ENCODE measurements at places on chromosomes 6 and 20.

- DNase-seq = no peak
These were observed 34.5 kb upstream of the MRGBP start for GRCh38 chr20:62761759-62762131.

GRCh38 chr20:6919792-6920468 lies 152.4 kb downstream of the BMP2 start:
- no peak for DNase-seq

- DNase-seq = no peak
These were observed 9.8 kb downstream of the NELFCD start for GRCh38 chr20:58990651-58991445.

DNA sequence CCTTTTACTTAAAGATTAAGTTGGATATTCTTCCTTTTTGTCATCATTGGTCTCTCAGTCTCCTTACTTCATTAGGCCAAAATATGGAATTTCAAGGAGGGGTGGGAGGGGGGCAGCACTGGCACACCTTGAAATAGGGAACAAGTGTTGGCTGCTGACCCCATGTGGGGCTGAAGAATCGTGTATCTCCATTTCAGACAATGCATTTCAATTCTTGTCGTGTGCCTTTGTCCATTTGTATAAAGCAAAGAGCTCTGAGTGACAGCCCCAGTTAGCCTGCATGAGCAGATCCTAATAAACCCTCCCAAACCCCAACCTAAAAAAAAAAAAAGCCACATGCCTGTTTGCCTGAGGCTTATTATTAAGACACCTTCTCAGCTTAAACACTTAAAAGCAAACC lies 1.0 kb upstream of the TFAP2D start:
- DNase-seq = no peak

- DNase-seq = no peak
These were observed 1.7 kb downstream of the RSPO3 start for GRCh38 chr6:127120023-127120786.

DNA sequence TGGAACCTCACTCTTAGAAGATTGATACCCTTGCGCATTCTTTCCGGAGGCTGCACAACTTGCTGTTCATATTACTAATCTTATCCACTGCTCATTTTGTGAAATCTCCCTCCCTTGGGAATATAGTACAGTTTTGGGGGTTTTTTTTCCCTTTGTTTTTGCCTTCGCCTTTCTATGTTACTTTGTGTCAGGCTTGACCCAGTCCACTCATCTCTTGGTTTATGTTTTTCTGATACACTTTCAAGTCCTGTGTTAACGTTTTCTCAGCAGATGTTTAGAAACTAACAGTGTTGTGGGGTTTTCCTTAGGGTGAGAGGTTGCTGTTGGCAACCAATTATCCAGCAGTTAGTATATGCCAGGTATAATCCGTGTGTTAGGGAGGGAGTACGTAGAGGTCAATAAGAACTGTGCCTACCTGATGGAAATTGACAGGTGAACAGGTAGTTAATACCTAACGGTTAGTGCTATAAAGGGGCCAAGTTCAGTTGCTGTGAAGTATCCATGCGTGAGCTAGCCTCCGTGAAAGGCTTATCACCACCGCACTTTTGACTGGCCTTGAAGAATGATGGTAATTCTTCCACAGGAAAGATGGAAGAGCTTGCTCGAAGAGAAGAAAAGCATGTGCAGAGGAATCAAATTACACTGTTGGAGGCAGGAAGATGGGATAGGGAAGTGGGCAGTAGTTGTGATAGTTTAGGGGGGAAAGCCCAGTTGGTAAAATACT lies 1.4 kb downstream of the NFYA start:
- no peak for DNase-seq

DNA sequence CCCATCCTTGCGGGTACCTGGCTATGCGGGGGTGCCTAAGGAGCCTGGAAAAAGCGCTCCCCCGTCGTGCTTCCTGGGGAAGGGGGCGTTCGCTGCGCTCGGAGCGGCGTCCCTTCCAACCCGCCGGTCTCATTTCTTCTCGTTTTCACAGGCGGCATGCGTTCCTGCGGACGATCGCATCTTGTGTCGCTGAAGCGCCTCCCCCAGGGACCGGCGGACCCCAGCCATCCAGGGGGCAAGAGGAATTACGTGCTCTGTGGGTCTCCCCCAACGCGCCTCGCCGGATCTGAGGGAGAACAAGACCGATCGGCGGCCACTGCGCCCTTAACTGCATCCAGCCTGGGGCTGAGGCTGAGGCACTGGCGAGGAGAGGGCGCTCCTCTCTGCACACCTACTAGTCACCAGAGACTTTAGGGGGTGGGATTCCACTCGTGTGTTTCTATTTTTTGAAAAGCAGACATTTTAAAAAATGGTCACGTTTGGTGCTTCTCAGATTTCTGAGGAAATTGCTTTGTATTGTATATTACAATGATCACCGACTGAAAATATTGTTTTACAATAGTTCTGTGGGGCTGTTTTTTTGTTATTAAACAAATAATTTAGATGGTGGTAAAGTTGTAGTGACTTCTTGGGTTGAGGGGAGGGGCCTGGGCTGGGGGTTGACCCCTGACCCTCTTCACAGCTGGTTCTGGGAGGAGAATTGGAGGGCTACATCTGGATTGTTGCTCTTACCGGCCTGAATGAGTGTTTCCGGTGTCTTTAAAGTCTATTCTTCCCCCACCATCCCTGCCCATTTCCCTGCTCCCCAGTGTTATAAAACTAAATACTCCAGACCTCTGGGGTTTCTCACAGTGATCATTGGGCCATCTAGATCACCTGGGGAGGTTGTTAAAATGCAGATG lies 1.1 kb downstream of the ID1 start:
- no peak for DNase-seq

GRCh38 chr6:168280020-168280898 lies 39.3 kb downstream of the DACT2 start:
- no peak for DNase-seq

- no peak for DNase-seq
These were observed 58.2 kb upstream of the QKI start for GRCh38 chr6:163356324-163356723.

- no peak for DNase-seq
These were observed 111.8 kb upstream of the SLC35F1 start for GRCh38 chr6:117795234-117795633.

- DNase-seq = no peak
These were observed 84.9 kb upstream of the CARMIL1 start for GRCh38 chr6:25194172-25194678.

- no peak for DNase-seq
These were observed 67.4 kb downstream of the IGF2R start for GRCh38 chr6:160036331-160036695.

DNA sequence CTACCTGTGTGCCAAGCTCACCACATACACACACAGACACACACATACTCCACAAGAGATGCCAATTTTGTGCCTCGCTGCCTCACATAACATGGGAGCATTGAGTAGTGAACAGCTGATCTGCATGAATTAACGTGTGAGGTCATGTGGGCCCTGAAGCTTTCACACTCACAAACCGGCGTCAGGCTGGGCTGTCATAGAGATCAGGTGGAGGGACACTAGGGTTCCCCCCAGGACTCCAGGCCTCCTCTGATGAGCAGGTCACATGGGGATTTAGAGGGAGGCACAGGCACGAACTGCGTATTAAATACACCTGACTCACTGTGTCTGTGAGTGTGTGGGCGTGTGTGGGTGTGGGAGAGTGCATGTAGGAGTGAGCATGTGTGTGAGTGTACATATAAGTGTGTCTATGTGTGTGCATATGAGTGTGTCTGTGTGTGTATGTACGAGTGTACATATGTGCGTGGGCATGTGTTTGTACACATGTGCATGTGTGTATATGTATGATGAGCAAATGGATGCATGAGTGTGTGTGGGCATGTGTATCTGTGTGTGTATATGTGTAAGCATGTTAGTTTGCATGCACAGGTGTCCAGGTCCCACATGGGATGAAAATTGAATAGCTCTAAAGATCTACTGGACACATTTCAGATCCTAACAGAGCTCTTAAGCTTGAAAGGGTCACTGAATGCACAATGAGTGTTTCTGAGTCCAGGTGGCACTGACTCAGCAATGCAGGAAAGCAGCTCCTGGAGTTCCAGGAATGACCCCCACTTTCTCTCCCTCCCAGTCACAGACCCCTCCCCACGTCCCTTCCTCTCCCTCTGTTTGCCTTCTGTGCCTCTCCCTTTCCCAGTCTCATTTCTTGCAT lies 336.6 kb downstream of the PREX1 start:
- DNase-seq = no peak

GRCh38 chr6:35496036-35496840 lies 641 bp downstream of the TEAD3 start:
- no peak for DNase-seq

DNA sequence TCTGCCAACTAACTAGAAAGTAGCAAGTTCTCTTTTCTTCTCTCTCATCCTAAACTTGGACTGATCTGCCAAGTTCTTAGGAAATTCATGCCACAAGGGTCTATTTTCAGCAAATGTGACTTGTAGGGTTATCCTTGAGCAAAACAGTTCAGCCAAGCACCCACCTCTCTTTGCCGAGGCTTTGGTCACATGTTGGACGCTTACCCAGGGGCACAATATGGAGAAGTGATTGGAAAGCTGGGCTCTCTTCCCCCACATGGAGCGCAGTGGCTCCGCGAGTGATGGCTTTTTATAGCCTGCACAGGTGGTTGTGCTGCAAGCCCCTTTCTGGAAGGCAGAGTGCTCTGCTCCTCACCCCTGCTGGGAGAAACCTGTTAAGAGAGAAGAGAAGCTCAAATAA lies 47.7 kb upstream of the FNDC1 start:
- DNase-seq = no peak

GRCh38 chr6:109736273-109737025 lies 45.4 kb downstream of the FIG4 start:
- DNase-seq = no peak
